ENCODE measurements at places on chromosomes 1 and 21. TPM values are rescaled to one million over a fixed set of nuclear protein-coding genes. Genes with fewer than 3 reads are reported as not detected.

Gene ZNF687
- total RNA-seq: 9.8 TPM

Gene DNM3
- 2.2 TPM for total RNA-seq

Gene CLCNKB
- 0.05 TPM for total RNA-seq

Gene TINAGL1
- total RNA-seq: 6.3 TPM

Gene PADI2
- total RNA-seq: 1.4 TPM

Gene LDLRAP1
- total RNA-seq: 4.3 TPM

Gene RHD
- total RNA-seq: 0.61 TPM

Gene RNU1-3
- 17,380 TPM for total RNA-seq

Gene GUCA2B
- 0.28 TPM for total RNA-seq

Gene KIF2C
- 42.1 TPM for total RNA-seq

Gene TFF2
- total RNA-seq: not detected

Gene ATAD3C
- total RNA-seq: 0.24 TPM

- H3K4me1 ChIP-seq: no peaks in the 10 kb centered on the region
- H3K27me3 ChIP-seq: no peaks in the 10 kb centered on the region
- no peak overlapping the region for H3K4me3 ChIP-seq
- no peak overlapping the region for H3K27ac ChIP-seq
- no peak for DNase-seq
Observed at GRCh38 chr1:36864182-36864822, 170.0 kb downstream of the GRIK3 start.

DNA sequence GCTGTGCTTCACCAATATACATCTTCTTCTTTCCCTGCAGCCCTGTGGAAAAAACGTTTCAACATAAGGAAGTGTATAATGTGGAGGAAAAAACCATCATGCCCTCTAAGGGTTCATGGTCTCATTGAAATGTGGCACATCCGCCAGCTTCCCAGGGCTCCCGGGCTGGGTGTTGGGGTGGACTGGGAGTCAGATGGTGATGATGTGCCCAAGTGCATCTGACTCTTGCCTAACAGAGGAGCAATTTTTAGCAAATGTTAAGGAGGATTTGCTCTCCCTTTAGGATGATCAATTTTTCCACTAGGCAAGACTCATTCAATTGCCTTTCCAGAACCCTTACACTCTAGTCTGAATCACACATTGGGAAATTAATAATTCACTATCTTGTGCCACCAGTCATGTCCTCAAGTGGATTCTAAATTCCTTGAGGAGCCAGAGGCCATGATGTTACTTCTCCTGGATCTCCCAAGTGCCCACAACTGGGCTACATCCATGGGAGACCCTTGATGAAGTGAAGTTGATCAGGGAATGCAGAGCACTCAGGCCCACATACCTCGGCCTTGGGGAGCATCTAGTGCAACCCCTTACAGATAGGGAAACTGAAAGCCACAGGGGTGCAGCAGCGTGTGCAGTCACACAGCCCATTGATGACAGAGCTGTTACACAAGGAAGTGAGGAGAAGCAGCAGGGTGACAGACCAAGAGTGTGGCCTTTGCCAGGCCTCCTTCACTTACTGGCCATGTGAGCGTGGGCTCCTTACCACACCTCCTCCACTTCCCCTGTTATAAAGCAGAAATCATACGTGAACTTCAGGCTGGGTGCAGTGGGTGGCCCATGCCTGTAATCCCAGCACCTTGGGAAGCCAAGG lies 100.0 kb upstream of the SLC44A3 start:
- no peak overlapping the region for H3K4me3 ChIP-seq
- H3K27ac ChIP-seq: no peak overlapping the region
- H3K27me3 ChIP-seq: no peaks in the 10 kb centered on the region
- H3K36me3 ChIP-seq: no peaks in the 10 kb centered on the region

- H3K36me3 ChIP-seq: no peaks in the 10 kb centered on the region
- no peaks in the 10 kb centered on the region for H3K27me3 ChIP-seq
- H3K4me3 ChIP-seq: no peak overlapping the region
- H3K4me1 ChIP-seq: no peaks in the 10 kb centered on the region
Observed at GRCh38 chr1:61142726-61143500, 60.6 kb downstream of the NFIA start.

DNA sequence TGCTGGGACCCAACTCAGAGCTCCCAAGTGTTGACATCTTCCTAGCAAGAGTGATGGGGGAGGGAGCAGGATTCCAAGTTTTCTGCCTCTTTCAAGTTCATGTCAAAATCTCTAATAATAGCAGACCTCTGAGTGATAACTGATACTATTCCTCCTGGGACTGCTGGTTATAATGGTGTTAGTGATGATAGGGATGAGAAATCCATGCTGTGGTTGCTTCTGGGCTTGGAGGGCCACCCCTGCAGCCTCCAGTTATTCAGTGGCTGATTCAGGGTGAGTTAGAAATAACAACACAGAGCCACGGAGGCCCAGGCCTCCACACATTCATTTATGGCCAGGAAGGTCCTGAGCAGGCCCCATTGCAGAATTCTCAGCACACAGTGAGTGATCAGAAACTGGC lies 40.6 kb upstream of the ARTN start:
- H3K4me3 ChIP-seq: no peak overlapping the region
- no peak for DNase-seq

DNA sequence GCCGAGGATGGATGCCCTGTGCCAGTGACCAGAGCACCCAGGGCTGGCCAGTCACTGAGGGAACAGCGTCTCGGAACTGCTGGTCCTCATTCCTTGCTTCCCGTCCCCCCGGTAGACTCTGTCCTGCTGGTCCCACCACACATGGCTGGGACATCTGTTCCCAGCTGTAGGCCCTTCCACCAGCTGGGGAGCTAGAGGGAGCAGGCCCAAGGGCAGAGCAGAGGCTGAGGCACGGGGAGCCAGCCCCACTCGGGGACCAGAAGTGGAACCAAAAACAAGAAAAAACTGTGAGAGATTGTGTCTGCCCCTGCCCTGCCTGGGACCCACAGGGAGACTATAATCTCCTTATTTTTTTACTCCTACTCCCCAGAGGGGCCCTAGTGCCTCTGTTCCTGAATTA lies 23.8 kb downstream of the ATP8B2 start:
- no peak overlapping the region for H3K4me3 ChIP-seq
- peaks cover 42% of the 10 kb centered on the region for H3K36me3 ChIP-seq
- no peak overlapping the region for H3K27ac ChIP-seq
- no peak for DNase-seq

DNA sequence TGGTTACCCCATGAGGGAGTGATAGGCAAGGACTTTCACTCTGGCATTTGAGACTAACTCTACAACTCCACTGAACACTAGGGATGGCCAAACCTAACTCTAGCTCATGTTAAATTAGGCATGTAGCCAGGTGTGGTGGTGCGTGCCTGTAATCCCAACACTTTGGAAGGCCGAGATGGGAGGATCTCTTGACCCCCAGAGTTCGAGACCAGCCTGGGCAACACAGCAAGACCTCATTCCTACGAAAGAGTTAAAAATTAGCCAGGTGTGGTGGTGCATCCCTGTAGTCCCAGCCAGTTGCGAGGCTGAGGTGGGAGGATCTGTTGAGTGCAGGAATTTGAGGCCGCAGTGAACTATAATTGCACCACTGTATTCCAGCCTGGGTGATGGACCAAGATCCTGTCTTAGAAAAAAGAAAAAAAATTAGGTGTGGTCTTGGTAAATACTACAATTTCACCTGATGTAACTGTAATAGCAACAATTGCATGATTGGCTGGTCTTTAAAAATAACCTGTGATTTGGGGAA lies 81.2 kb upstream of the ARHGAP29 start:
- H3K27me3 ChIP-seq: no peaks in the 10 kb centered on the region
- H3K36me3 ChIP-seq: no peaks in the 10 kb centered on the region
- no peak overlapping the region for H3K4me3 ChIP-seq
- no peak for DNase-seq
- H3K4me1 ChIP-seq: no peaks in the 10 kb centered on the region

GRCh38 chr1:228270032-228270431 lies 62.2 kb downstream of the OBSCN start:
- no peak for DNase-seq
- H3K36me3 ChIP-seq: peaks cover 3% of the 10 kb centered on the region
- H3K4me3 ChIP-seq: no peak overlapping the region

- H3K27me3 ChIP-seq: peaks cover 3% of the 10 kb centered on the region
- no peak overlapping the region for H3K27ac ChIP-seq
- no peaks in the 10 kb centered on the region for H3K4me1 ChIP-seq
- DNase-seq: no peak
- H3K36me3 ChIP-seq: peaks cover 32% of the 10 kb centered on the region
- H3K4me3 ChIP-seq: no peak overlapping the region
Observed at GRCh38 chr1:160362168-160362957, 4.5 kb upstream of the NHLH1 start.

- no peaks in the 10 kb centered on the region for H3K36me3 ChIP-seq
- H3K4me3 ChIP-seq: peak overlapping the region; percentile 99
- no peak for DNase-seq
- no peaks in the 10 kb centered on the region for H3K27me3 ChIP-seq
- peaks cover 13% of the 10 kb centered on the region for H3K4me1 ChIP-seq
- H3K27ac ChIP-seq: peak overlapping the region; percentile 98
Observed at GRCh38 chr1:205630651-205631009, 1.2 kb downstream of the ELK4 start.

- DNase-seq: no peak
- H3K27ac ChIP-seq: no peak overlapping the region
- no peaks in the 10 kb centered on the region for H3K36me3 ChIP-seq
- no peaks in the 10 kb centered on the region for H3K27me3 ChIP-seq
- no peak overlapping the region for H3K4me3 ChIP-seq
Observed at GRCh38 chr1:10225573-10225972, 15.2 kb downstream of the KIF1B start.

- no peaks in the 10 kb centered on the region for H3K27me3 ChIP-seq
- no peak overlapping the region for H3K4me3 ChIP-seq
- no peaks in the 10 kb centered on the region for H3K4me1 ChIP-seq
- no peak overlapping the region for H3K27ac ChIP-seq
- H3K36me3 ChIP-seq: no peaks in the 10 kb centered on the region
- no peak for DNase-seq
Observed at GRCh38 chr21:27269644-27270043, 302.8 kb upstream of the ADAMTS5 start.

DNA sequence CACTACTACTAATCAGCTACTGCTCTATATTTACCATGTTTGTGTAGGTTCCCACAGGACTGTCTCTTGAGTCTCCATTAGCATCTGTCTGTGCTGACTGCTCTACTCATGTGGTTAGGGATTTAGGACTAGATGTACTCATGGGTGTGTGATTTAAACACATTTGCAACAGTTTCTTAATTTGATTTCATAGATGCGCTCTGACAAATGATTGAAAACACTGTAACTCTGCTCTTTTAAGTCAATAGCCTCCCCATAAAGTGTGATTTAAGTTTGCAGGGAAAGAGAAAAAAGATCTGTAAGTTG lies 809.3 kb downstream of the NCAM2 start:
- H3K4me3 ChIP-seq: no peak overlapping the region
- no peaks in the 10 kb centered on the region for H3K36me3 ChIP-seq
- no peak for DNase-seq
- H3K27ac ChIP-seq: no peak overlapping the region
- no peaks in the 10 kb centered on the region for H3K27me3 ChIP-seq

GRCh38 chr1:94801919-94802546 lies 18.1 kb upstream of the SLC44A3 start:
- no peak overlapping the region for H3K4me3 ChIP-seq
- no peaks in the 10 kb centered on the region for H3K27me3 ChIP-seq
- no peaks in the 10 kb centered on the region for H3K36me3 ChIP-seq
- peaks cover 29% of the 10 kb centered on the region for H3K4me1 ChIP-seq
- H3K27ac ChIP-seq: no peak overlapping the region

- no peaks in the 10 kb centered on the region for H3K4me1 ChIP-seq
- H3K27ac ChIP-seq: no peak overlapping the region
- H3K36me3 ChIP-seq: no peaks in the 10 kb centered on the region
- no peak for DNase-seq
- no peak overlapping the region for H3K4me3 ChIP-seq
- no peaks in the 10 kb centered on the region for H3K27me3 ChIP-seq
Observed at GRCh38 chr1:161978011-161978790, 45.5 kb downstream of the OLFML2B start.

GRCh38 chr1:22637907-22638445 lies 1.5 kb downstream of the C1QA start:
- no peaks in the 10 kb centered on the region for H3K36me3 ChIP-seq
- peaks cover 7% of the 10 kb centered on the region for H3K27me3 ChIP-seq
- no peak overlapping the region for H3K4me3 ChIP-seq
- H3K4me1 ChIP-seq: no peaks in the 10 kb centered on the region
- DNase-seq: no peak
- no peak overlapping the region for H3K27ac ChIP-seq

- H3K27ac ChIP-seq: no peak overlapping the region
- H3K36me3 ChIP-seq: no peaks in the 10 kb centered on the region
- no peaks in the 10 kb centered on the region for H3K4me1 ChIP-seq
Observed at GRCh38 chr1:45952072-45952471, 148.7 kb downstream of the MAST2 start.

DNA sequence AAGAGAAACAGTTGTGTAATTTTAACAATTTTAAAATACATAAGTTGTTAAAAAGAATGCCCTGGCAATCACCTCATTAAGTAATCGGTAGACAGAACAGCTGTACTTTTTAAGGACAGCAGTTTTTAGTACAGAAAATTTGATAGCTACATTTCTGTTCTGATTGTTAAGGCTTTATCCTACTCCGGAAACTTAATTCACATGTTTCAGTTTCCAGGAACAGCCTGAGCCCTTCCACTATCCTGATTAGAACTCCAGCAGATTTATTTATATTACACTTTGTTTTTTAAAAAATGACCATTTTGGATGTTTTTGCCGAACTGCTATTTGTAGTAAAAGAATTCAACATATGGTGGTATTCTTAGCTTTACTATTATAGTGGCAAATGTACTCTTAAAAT lies 8.7 kb downstream of the PRRC2C start:
- no peaks in the 10 kb centered on the region for H3K27me3 ChIP-seq
- no peak for DNase-seq
- no peaks in the 10 kb centered on the region for H3K4me1 ChIP-seq
- peaks cover 13% of the 10 kb centered on the region for H3K36me3 ChIP-seq
- H3K27ac ChIP-seq: no peak overlapping the region
- H3K4me3 ChIP-seq: no peak overlapping the region

DNA sequence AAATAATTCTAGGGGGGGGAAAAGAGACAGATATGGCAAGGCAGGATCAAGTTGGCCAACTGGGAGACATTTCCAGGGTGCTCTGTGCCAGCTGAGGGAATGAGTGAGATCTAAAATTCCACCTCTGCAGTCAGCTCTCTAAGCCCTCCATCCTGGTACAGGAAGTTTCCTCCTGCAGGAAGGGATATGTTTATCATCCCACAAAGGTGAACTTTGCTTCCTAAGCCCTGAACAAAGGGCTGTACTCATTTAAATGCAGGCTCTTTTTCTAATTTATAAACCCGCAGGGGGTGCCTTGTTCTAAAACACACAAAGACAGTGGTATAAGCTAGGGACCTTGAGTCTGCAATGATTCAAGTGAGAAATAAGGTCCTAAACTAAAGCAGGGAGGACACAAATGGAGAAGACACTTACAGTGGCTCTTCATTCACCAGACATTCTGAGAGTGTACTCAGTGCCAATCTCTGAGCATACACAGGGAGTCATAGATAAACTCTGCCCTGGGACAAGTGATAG lies 3.6 kb upstream of the TNFSF4 start:
- H3K4me3 ChIP-seq: no peak overlapping the region
- no peaks in the 10 kb centered on the region for H3K36me3 ChIP-seq
- no peak for DNase-seq
- H3K4me1 ChIP-seq: peaks cover 11% of the 10 kb centered on the region
- no peaks in the 10 kb centered on the region for H3K27me3 ChIP-seq

GRCh38 chr1:163450986-163451385 lies 129.2 kb downstream of the NUF2 start:
- no peak overlapping the region for H3K4me3 ChIP-seq
- H3K27me3 ChIP-seq: no peaks in the 10 kb centered on the region
- H3K36me3 ChIP-seq: no peaks in the 10 kb centered on the region
- no peak for DNase-seq
- no peak overlapping the region for H3K27ac ChIP-seq

- H3K27me3 ChIP-seq: no peaks in the 10 kb centered on the region
- H3K4me1 ChIP-seq: no peaks in the 10 kb centered on the region
- H3K36me3 ChIP-seq: peaks cover 25% of the 10 kb centered on the region
- no peak overlapping the region for H3K4me3 ChIP-seq
Observed at GRCh38 chr1:161805399-161806197, 39.5 kb downstream of the ATF6 start.

Measured in thymus (tissue), 14 donors.